Right lobe of liver (tissue), 6 donors: ENCODE measurements at places on chromosomes 11 and 22.
A peak's percentile ranks its signal among the peaks of the same experiment; 100 is the strongest.

GRCh38 chr11:72471005-72471898 lies 36.9 kb upstream of the CLPB start:
- peak; percentile 67 for DNase-seq

DNA sequence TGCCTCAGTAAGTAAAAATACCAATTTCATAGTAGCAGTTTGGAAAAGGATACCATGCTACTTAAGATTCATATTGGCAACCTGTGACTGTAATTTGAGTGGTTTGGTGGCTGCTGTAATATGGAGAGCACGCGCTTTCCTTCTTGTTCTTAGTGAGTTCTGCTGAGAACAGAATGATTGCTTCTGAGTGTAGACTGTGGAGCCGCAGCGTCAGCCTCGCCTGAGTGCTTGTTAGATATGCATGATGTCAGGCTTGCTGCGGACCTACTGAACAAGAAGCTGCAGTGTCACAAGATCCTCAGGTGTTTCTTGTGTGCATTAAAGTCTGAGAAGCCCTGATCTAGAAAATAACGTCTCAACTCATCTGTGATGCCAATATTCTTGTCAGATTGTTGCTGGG lies 143.2 kb downstream of the ARHGAP42 start:
- DNase-seq, result no peak

DNA sequence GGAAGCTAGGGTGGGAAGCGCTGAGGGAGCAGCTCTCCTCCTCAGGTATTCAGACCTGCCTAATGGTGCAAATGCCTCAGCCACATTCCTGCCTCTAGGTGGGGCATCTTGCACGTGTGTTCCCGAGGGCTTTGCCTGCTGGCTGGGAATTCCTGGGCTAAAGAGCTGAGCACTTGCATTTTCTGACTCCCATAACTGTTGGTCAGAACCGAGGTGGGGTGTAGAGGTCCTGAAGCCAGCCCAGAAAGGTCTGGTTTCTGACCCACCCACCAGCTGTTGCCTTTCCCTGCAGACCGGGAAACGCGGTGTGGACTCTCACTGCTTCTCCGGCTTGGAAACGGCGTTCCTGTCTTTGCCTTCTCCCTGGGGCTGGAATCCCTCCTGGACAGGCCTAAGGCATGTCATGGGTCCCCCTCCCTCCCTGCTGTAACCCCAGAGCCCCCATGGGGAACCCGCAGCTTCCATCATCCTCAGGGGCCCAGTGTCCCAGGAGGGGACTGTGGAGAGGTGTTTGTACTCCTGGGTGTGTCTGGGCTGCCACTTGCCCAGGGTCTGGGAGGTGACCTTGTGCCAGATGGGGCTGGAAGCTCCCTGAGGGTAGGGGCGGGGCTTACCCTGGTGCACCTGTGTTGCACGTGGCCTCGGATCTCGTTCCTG lies 24.0 kb upstream of the SMIM38 start:
- peak; percentile 79 for DNase-seq

GRCh38 chr11:65879617-65880016 lies at the start of gene CTSW:
TSS of gene CTSW (plus strand) at chr11:65879837. CDS start at chr11:65879855, 18 bp downstream.
- DNase-seq, result no peak

DNA sequence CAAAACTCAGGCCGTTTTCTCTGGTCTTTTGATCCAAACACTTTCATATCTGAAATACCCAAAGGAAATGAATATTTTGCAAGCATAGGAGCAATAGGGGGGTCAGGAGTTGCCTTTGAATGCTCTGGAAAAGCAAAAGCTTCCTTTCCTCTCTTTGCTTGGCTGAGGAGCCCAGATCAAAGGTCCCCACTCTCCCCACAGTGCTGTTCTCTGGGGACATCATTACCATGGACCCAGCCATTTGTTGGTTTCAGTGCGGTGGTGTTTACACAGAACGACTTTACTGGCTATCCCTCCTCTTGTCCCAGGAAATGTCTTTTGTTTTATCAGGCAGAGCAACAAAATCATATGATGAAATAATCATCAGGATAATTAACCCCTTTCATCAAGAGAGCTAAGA lies 1089.1 kb downstream of the TBC1D22A start:
- DNase-seq, result no peak

DNA sequence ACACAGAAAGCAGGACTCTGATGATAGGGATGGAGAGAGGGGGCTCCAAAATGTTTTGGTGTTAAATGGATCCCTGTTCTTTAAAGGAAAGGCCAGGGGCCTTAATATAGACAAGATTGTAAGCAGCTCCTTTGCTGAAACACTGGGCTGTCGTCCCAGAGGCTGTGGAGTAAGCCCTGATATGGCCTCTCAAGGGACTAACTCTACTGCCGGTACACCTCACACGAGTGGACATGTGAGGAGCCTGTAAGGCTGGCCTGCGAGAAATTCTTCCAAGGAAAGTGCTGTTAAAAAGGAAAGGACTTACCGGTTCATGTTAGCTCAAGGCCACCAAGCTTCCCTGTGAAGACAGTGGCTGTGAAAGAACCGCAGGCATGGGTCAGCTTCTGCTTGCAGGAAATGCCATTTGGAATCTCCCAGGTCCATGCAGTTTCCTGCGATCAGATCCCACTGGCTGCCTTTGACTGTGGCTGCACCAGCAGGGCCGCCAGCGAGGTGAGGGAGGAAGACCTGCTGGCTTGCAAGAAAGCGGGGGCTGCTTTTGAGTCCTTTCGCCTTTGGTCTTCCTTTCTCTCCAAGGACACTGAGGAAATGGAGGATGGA lies 106.6 kb downstream of the PRR5L start:
- DNase-seq, result no peak

GRCh38 chr11:131486100-131486499 lies 115.7 kb downstream of the NTM start:
- no peak for DNase-seq

DNA sequence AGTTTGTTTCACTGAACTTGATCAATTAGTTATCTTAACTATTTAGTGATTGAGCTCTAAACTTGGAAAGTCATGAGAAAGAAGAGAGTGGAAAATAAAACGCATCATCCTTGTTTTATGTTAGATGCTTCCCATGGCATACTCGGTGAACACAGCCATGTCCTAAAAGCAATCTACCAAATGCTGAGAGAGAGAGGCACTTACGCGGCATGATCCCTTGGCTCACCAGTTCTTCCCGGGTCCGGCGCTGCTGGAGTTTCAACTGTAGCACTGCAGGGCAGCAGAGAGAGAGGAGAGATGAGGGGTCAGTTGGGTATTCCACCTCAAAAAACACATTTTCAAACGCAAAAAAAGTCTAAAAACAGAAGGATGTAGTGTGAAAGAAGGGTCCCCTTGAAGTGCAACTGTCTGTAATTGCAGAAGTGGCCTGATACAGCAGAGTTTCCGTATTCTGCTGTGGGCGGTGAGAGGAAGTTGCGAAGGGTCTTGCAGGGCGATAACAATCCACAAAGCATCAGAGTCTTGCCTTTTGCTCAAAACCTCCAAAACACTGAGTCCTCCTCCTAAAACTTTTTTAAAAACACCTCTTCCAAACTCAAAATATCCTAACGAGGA lies 92.7 kb downstream of the SGSM3 start:
- DNase-seq, result no peak

- peak; percentile 34 for DNase-seq
These were observed 3.4 kb downstream of the TENM4 start for GRCh38 chr11:79437278-79437980.

DNA sequence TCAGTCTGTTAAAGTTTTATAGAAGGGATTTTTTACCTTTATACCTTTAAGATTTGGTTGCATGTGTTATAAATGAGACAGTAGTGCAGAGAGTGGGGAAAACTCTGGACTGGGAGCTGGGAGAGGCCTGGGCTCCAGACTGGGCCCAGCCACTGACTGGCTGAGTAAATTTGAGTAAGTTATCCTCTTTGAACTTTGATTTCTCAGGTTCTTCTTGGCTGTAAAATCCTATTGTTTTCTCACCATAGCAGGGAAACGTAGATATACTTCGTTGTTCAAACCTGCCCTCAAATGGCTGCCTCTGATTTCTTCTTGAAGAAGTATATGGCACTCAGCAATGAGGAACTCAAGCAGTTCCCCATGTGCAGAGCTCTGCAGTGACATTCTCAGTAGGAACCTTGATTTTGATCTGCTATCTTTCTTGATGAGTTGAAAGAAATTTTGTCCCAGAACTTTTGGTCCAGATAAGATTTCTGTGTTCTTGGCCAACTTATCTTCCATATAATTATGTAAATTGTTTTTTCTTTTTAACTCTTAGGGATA lies 8.8 kb downstream of the BMAL1 start:
- no peak for DNase-seq

- DNase-seq, result peak; percentile 10
These were observed 69.8 kb upstream of the KCNQ1OT1 start for GRCh38 chr11:2769409-2770095.

DNA sequence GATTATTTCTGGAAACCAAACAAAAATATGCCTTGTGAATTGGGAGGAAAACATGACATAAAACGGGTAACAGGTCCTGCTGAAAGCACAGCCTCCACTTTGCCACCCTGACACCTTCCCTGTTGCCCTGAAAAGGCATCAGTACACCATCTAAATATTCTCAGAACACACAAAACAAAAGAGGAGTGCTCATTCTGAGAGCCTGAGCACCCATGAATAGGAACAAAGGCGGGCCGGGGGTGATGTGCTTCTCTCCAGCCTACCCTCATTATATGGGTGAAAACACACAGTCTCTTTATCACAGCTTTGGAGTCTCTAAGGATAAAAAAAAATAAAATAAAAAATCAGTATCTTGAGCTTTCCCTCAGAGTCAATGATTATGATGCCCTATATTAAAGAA lies 19.7 kb downstream of the SCUBE2 start:
- no peak for DNase-seq
